ENCODE measurements at places on chromosomes 2 and 18. TPM values are rescaled to one million over a fixed set of nuclear protein-coding genes. Genes with fewer than 3 reads are reported as not detected.

GRCh38 chr2:198545411-198545810, 741.0 kb downstream of the PLCL1 start:
- H3K4me1 ChIP-seq = no peaks in the 10 kb centered on the region
- H3K27me3 ChIP-seq = no peaks in the 10 kb centered on the region
- no peak overlapping the region for H3K27ac ChIP-seq
- H3K36me3 ChIP-seq = no peaks in the 10 kb centered on the region
- H3K4me3 ChIP-seq = no peak overlapping the region

DNA sequence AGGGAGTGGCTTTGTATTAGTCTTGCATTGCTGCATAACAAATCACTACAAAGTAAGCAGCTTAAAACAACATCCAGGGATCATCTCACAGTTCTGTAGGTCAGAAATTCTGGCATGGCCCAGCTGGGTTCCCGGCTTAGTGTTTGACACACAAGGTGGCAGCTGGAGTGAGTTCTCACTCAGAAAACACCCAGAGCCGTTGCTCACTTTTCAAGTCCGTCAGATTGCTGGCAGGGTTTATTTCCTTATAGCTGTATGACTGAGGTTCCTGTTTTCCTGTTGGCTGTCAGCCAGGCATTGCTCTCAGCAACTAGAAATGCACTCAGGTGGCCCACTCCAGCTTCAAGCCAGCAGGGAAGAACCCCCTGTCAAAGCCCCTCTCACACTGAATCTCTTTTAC, 324.1 kb downstream of the CCDC178 start:
- no peaks in the 10 kb centered on the region for H3K4me1 ChIP-seq
- H3K27ac ChIP-seq = no peak overlapping the region
- no peaks in the 10 kb centered on the region for H3K36me3 ChIP-seq
- no peak for DNase-seq
- peaks cover 1% of the 10 kb centered on the region for H3K27me3 ChIP-seq

DNA sequence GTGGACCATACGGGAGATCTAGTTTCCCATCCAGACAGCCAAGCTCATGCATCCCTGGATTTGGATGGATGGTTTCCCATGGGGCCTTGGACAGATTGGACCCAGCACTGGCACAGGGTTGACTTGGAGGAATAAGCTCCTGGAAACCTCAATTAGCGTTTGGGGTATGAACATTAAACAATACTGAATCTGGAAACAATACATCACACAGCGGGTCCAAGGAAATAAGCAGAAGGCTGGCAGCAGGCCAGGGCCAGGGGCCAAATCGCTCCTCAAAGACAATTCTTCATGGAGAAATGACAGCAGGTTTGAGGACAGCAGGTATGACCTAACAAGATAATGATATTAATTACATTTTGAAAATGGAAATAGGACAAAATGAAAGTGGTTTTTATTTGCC, 540.6 kb downstream of the RIT2 start:
- H3K27ac ChIP-seq = no peak overlapping the region
- H3K4me3 ChIP-seq = no peak overlapping the region
- H3K4me1 ChIP-seq = no peaks in the 10 kb centered on the region
- H3K36me3 ChIP-seq = no peaks in the 10 kb centered on the region

GRCh38 chr2:172978063-172978383, 97.6 kb upstream of the MAP3K20 start:
- H3K36me3 ChIP-seq = no peaks in the 10 kb centered on the region
- no peak for DNase-seq
- no peak overlapping the region for H3K27ac ChIP-seq
- H3K27me3 ChIP-seq = peaks cover 15% of the 10 kb centered on the region
- no peaks in the 10 kb centered on the region for H3K4me1 ChIP-seq

GRCh38 chr2:38376346-38377049, 575 bp downstream of the ATL2 start:
- H3K4me3 ChIP-seq = peak overlapping the region; percentile 89
- peaks cover 23% of the 10 kb centered on the region for H3K4me1 ChIP-seq
- H3K27me3 ChIP-seq = no peaks in the 10 kb centered on the region
- DNase-seq = peak; percentile 73
- H3K27ac ChIP-seq = peak overlapping the region; percentile 93

- H3K4me1 ChIP-seq = no peaks in the 10 kb centered on the region
- no peak overlapping the region for H3K4me3 ChIP-seq
- H3K36me3 ChIP-seq = no peaks in the 10 kb centered on the region
- peaks cover under 1% of the 10 kb centered on the region for H3K27me3 ChIP-seq
Observed at GRCh38 chr18:79784965-79785770, 12.6 kb upstream of the KCNG2 start.

- peaks cover 3% of the 10 kb centered on the region for H3K27me3 ChIP-seq
- H3K4me3 ChIP-seq = no peak overlapping the region
- no peak overlapping the region for H3K27ac ChIP-seq
- no peak for DNase-seq
- peaks cover 4% of the 10 kb centered on the region for H3K36me3 ChIP-seq
- no peaks in the 10 kb centered on the region for H3K4me1 ChIP-seq
Observed at GRCh38 chr2:145021962-145022665, 502.2 kb upstream of the ZEB2 start.

The SMCHD1 gene
- 31.0 TPM for polyA plus RNA-seq

The TWIST2 gene
- polyA plus RNA-seq = 0.17 TPM

The REEP1 gene
- not detected for polyA plus RNA-seq

All from immature natural killer cell (primary cell).